ENCODE measurements at places on chromosomes 5 and 9.

GRCh38 chr5:151093476-151093889, 12.6 kb upstream of the TNIP1 start:
- peak; percentile 75 for DNase-seq

DNA sequence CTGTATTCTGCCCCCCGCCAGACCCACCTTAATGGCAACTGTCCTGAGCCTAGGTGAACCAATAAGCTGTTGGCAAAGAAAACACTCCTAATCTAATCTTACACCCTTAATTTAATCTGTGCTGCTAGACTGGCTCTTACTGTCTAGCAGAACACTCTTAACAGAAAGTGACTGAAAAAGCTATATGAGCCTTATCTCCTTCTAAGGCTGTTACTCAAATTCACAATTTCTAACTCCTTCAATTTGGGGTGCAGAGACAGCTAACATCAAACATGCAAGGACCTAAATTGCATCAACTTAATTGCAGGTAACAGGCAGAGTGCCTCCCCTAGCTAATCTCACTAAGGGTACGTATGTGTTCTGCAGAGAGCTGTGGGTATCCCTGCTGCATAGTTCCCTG, 49.5 kb upstream of the MAP1B start:
- no peak for DNase-seq

DNA sequence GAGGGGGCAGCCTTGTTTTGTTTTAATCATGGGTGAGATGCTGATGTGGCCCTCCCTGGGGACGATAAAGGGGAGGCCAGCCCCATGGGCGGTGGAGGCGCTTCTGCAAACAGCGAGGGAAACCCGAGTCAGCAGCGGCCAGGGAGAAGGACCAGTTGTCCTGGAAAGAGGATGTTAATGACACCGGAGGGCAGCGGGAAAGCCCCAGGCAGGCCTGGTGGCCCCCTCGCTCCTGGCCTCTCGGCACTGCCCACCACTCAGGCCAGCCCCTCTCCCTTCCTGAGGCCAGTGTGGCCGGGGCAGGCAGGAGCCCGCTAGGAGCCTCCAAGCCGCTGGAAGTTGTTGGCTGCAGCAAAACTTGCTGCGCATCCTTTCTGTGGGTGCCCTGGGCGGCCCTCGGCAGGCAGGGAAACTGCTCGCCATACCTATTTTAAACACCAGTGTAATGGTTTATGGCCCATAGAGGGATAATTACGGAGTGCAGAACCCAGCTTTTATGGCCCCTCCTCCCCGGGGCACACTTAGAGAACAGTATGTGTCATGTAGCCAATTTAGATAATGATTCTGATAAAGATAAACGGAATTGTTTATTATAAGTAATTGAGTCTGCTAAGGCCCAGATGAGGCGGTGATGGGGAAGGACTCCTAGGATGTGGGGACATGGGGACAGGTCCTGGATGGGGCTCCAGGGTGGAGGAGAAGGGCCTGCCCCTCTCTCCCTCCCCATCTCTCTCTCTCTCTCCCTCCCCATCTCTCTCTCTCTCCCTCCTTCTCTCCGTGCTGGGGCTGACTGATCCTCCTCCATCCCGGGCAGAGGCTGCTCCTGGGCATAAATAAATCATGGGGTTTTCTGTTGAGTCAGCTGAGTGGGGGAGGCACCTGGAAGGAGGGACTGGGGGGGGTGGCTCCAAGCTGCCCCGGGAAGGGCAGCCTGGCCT, 36.9 kb downstream of the LMX1B start:
- DNase-seq, result no peak

DNA sequence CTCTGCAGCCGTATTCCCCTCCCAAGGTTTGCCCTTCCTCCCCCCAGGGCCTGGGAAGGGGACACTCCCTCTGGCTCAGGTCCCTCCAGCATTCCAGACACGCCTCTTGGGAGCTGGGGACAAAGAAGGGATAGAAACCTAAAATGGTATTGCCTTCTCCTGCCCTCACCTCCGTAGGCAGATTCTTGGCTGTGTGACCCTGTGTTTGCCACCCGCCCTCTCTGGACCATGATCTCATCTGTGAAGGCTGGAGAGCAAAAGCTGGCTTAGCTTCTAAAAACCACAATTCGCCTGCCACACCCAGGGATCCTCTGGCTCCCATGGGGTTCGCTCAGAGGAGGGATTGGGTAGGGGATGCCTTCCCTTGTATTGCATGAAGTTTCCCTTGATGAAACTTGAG, 7.7 kb downstream of the AQP3 start:
- DNase-seq, result no peak

- DNase-seq, result no peak
These were observed 772 bp upstream of the TARS1 start for GRCh38 chr5:33439905-33440481.

GRCh38 chr5:153987301-153987700, 51.4 kb downstream of the FAM114A2 start:
- DNase-seq, result no peak

DNA sequence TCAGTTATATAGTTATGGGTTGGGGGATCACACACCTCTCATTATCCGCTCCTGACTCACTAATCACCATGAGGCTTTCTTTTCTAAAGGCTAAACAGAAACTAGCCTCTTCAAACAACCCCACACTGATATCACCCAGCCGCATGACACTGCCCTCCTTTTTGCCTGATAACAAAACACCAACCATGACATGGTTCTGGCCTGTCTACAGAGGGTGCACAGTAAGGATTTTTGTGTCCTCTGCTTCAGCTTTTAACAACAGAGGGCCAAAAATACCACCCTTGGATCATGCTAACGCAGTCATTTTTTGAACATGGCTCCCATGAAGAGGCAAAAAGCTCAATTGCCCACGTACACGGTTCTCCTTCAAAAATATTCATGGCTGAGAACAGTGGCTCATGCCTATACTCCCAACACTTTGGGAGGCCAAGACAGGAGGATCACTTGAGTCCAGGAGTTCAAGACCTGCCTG, 4.0 kb downstream of the CMBL start:
- no peak for DNase-seq

GRCh38 chr9:99531313-99531712, 290.4 kb upstream of the NR4A3 start:
- DNase-seq, result no peak

- DNase-seq, result no peak
These were observed 45.8 kb upstream of the ERBIN start for GRCh38 chr5:65880496-65881072.

- DNase-seq, result no peak
These were observed 123.6 kb downstream of the C5orf15 start for GRCh38 chr5:133844836-133845235.

DNA sequence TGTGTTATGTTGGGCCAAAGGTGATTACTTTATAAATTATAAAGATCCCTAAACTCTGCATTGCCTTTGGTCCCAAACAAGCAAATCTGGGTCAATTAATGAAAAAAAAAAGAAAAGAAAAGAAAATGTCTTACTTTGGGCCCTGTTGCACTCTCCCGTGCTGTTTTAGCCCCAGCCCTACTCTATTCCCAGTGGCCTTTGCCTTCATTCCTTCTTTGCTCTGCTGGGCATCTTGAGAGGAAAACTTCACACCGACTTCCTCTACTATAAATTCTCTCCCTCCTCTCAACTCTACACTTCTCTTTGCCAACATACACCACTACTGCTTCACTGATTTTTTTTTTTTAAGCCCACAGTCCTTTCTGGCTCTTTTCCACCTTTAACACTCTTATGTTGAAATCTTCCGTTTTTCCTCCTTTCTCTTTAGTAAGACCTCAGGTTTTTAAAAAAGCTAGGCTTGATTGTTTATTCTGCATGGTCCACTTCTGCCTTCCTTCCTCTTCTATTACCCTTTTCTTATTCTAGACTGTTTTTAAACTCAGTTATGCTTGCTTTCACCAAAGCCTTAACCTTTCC, 4.5 kb upstream of the MSMP start:
- no peak for DNase-seq

- no peak for DNase-seq
These were observed 45.3 kb downstream of the OR2K2 start for GRCh38 chr9:111284703-111285102.

GRCh38 chr5:143244000-143244736, 159.3 kb downstream of the NR3C1 start:
- peak; percentile 90 for DNase-seq

DNA sequence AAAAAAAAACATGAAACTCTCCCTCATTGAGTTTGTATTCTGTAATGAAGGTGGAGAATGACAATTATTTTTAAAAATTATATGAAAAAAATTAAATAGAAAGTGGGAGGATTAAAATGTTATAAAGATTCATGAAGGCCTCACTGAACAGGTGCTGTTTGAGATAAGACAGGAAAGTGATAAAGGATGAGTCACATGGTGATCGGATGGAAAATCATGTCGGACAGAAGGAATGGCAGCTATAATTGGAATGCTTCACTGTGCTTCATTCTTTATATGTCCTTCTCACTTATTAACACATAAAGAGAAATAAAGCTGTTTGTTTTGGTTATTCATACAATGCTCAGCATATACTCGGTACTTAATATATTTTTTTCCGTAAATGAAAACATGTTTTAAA, 464.5 kb upstream of the RGMB start:
- DNase-seq, result no peak

DNA sequence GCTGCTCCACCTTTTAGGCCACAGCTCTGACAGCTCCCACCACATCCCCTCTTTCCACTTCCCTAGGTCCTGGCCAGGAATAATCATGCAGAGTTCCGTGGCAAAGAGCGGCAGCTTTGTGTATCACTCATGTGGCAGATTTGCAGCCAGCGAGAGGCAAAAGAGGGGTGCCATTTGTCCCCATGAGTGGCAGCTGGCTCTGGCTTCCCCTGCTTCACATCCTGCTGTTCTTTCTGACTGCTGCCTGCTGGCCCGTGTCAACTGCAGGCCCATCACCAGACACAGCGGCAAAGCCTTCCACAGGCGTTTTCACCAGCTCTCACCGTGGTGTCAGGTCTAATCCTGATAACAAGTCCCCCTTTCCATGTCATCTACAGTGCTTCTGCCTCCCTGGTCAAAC, 430.6 kb upstream of the DAP start:
- no peak for DNase-seq

DNA sequence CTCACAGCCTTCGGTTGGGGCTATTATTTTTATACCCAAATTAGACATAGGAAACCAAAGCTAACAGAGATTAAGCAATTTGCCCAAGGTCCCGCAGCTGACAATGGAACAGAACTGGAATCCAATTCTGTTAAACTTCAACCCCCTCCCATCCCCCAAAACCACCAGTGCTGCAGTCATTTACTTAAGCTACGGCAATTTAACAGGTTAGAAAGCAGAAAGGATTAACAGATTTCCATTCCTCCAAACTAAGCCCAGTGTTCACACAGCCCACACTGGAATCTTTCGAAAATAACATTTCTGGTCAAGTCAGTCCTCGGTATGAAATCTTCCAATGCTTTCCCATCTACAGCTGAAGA, 1023.1 kb upstream of the DMAC1 start:
- DNase-seq, result no peak

DNA sequence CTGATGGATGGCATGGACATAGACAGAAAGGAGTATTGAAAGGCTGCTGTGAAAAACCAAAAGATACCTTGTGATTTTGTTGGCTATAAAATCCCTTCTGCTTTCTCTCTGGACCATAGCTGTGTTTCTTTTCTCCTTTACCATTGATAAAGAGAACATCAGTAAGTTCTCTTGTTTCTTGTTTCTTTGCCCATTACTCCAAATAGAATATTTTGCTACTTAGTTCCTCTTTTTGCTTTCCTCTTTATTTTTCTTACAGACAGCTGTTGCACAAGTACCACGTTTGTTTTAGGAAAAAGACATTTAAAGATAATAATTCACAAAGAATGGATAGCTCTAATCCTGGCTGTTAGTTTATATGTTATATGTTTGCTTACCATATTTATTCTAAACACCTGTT, 1129.2 kb downstream of the DTWD2 start:
- no peak for DNase-seq

DNA sequence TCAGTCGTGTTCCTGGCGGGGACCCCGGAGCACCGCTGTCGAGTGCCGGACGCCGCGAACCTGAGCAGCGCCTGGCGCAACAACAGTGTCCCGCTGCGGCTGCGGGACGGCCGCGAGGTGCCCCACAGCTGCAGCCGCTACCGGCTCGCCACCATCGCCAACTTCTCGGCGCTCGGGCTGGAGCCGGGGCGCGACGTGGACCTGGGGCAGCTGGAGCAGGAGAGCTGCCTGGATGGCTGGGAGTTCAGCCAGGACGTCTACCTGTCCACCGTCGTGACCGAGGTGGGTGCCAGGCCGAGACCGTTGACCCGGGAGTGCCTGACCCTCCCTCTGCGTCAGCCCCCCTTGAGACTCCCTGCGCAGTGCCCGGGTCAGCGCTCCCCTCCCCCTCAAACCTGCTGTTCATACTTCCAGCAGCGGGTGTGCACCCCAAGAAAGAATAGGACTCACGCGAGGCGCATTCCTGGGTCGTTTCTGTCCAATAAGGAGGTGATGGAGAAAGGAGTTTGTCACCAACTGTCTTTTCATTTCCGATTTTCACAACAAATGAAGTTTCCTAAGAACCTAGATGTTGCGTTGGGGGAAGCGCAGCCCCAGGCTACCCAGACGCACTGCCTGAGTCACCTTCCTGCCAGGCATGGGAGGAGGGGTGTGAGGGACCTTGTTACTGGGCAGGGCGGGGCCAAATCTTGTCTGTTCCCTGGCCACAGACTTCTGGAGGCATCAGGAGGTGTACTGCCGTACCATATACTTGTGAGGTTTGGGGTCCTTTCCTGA, 722 bp downstream of the SLC22A4 start:
- peak; percentile 45 for DNase-seq

Data from HS-27A (cell line).